ENCODE measurements at places on chromosomes 11 and 22.

DNA sequence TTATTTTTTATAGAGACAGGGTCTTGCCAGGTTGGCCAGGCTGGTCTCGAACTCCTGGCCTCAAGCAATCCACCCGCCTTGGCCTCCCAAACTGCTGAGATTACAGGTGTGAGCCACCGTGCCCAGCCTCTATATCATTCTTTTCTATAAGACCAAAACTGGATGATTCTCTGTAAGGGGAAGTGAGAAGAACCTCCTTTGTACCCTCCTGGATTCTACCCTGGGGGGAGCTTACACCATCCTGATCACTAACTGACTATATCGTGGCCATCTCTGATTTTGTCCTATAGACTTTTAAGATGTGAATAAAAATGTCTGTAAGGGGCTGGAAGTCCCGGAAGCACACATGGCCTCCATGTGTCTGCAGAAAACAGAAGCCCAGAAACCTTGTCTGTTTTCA, 9.1 kb downstream of the PIWIL4 start:
- no peak for DNase-seq

DNA sequence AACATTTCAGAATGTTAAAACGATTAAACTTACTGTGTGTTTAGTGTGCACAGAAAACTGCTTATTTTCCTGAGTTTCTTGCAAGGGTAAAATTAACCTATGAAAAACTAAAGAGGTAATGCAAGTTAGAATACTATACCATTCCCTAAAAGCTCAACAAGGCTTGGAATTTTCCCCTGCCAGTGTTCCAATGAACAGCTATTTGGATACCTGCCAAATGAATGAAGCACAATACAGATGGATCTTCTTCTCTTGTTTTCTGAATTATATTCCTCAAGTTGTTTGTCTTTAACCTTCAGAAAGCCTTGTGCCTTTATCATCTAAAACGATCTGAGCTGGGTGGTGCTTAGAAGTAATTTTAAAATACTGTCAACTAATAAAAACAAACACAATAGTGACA, 204.5 kb downstream of the LRRC4C start:
- no peak for DNase-seq

- peak; percentile 77 for DNase-seq
Measured at GRCh38 chr11:128483211-128483788, 104.1 kb downstream of the ETS1 start.

DNA sequence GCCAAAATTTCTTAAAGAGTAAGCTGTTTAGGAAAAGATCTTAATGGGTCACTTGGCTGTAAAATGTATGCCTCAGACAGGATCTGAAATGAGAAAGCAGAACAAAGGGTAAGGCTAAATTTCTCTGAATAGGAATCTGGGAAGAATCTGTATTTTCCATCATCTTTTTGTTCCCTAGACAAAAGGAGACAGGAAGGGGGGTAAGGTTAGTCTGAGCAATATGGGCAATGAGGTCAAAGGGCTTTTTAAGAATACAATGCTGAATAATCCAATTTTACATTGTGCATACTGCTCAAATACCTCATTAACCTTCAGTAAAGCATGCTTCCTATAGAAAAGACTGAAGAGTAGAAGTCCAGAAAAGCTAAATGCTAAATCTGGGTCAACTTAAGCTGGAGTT, 34.6 kb downstream of the CLDN25 start:
- no peak for DNase-seq

- DNase-seq, result no peak
Measured at GRCh38 chr11:68148879-68149278, 27.7 kb upstream of the CHKA start.

DNA sequence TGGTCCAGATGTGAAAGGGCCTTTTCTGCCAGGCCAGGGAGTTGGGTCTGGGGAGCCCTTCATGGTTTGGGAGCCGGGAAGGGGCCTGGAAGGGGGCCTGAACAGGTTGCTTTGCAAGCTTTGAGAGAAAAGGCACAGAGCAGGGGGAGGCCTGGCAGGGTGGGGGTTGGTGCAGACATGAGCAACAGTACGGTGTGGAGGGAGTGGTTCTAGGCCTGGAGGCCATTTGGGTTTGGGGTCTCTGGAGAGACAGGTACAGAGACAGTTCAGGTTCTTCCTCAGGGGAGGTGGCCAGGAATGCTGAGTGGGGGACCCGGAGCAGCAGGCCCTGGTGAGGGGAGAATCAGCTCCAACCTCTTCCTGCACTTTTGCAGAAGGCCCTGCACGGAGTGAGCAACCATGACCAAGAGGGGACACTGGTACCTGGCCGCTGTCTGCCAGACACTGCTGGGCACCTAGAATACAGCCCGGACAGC, 1.4 kb downstream of the KDELR3 start:
- DNase-seq, result no peak
